Fibroblast of skin of right biceps (primary cell): ENCODE measurements at places on chromosomes 1 and 21.

DNA sequence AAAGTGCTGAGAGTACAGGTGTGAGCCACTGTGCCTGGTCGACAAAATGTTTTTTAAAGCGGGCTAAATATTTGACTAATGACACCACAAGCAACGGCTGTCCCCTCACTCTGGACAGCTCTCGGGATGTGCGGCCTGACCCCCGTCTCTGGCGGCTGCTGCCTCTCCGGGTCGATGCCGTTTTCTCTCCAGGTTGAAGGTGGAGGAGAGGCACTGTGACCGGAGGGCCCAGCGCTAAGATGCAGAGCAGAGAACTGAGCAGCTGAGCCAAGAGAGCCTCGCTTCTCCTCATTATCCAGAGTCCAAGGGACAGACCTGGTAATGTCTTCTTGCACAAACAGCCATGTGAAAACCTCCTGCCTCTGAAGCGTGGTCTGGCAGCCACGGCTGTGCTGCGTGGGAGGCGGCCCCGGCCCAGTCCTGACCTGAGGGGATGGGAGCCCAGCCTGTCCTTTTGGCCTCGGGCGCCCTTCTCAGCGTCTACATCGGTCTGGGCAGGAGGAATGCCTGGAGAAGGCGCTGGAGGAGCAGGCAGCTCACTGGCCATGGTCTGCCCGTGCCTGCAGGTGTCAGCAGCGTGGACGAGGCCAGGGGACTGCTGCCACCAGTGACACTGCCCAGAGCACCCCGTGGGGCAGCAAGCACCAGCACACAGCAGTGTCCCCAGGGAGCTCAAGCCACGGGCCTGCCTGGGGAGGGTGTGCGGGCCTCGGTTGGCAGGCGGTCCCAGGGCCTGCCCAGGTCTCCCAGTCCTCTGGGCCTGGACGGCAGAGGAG, 10.3 kb downstream of the MORN1 start:
- no peak for DNase-seq

GRCh38 chr1:237084341-237085077, 42.5 kb downstream of the RYR2 start:
- no peak for DNase-seq

GRCh38 chr1:224524679-224525078, 90.1 kb upstream of the WDR26 start:
- peak; percentile 87 for DNase-seq

DNA sequence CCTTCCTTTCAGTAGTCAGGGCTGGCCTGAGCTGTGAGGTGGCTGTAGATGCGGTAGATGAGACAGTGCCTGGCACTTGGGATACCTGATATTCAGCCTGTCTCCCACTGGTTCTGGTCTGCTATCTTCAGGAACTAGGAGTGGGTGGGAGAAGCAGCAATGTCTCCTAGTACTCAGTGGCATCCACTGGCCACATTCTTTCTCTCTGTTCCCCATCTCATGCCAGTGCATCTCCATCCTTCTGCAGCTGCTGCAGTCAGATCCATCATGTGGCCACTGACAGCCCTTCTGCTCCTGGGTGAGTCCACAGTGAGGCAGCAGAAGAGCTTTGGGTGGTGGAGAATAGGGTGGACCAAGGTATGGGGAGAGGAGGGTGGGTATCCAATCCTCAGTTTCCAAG, 1.1 kb downstream of the FCRLB start:
- no peak for DNase-seq

GRCh38 chr1:150925080-150925479, 1.1 kb upstream of the SETDB1 start:
- DNase-seq = no peak

- DNase-seq = peak; percentile 71
Measured at GRCh38 chr21:45333583-45334121, 46.0 kb upstream of the POFUT2 start.

- DNase-seq = peak; percentile 16
Measured at GRCh38 chr1:107963601-107964335, 1.2 kb downstream of the VAV3 start.

DNA sequence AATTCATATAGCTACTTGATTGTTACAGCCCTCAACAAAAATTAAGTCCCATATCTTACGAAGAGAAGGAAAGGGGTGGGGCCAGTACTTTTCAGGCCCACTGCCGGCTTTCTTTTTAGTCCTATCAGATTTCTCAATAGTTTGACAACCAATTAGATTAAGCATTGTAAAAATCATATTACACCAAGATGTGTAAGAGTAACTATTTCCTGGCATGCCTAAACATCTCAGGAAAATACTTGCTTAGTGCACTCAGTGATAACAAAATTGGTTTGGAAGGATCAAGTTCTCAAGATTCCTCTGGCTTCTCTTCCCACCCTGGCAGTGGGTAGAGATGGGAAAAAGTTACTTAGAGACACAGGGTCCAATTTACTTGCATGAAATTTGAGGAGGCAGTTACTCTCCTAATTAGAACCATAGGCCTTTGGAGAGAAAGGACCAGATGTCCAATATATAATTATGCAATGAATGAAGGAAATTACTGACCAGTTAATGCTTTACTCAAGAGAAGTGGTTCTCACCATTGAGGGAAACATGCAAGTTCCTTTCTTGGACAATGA, 30.1 kb downstream of the STPG1 start:
- no peak for DNase-seq

- DNase-seq = peak; percentile 82
Measured at GRCh38 chr1:33384040-33384812, 46.7 kb downstream of the PHC2 start.

DNA sequence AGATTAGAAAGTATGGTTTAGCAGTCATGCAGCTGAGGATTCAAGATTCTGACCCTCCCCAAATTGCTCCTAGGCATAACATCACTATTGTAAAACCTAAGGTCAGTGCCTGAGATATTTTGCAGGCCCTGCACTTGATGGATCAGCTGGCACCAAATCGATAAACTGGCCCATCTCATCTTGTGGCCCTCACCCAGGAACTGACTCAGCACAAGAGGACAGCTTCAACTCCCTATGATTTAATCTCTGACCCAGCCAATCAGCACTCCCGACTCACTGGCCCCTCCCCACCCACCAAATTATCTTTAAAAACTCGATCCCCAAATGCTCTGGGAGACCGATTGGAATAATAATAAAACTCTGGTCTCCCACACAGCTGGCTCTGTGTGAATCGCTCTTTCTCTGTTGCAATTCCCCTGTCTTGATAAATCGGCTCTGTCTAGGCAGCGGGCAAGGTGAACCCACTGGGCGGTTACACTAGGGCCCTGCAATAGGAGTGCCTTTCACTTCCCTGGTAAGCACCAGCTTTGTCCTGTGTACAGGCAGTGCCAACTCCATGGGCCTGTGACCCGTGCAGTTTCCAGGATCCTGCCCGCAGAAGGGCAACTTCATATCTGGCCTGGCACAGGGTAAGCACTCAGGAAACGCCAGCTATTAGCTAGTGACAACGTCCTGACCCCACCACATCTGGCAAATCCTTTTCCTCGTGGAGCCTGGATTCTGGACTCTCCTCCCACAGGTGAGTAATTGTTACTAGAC, 28.7 kb upstream of the SLC2A5 start:
- DNase-seq = peak; percentile 8

- no peak for DNase-seq
Measured at GRCh38 chr1:26289158-26290059, 9.5 kb downstream of the SH3BGRL3 start.

GRCh38 chr1:247855911-247856310, 1.1 kb upstream of the TRIM58 start:
- DNase-seq = no peak

GRCh38 chr1:34778381-34778780, 2.6 kb upstream of the GJB3 start:
- DNase-seq = no peak

DNA sequence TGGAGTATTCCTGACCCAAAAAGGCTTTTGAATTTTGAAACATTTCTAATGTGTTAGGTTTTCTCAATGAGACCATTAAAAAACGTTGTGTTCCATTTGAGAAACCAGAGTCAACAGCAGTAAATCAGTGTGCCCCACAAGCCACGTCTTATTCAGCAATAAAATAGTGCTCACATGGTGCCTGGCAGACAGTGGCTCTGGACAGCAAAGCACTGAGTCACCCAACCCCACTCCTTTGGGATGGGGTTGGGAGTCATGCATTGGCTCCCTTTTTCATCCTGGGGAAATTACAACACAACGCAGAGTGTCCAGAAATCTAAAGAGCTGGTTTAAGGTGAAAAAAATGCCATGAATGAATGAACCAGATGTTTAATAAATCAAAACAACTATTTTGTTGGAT, 46.5 kb downstream of the KCNJ15 start:
- peak; percentile 93 for DNase-seq

DNA sequence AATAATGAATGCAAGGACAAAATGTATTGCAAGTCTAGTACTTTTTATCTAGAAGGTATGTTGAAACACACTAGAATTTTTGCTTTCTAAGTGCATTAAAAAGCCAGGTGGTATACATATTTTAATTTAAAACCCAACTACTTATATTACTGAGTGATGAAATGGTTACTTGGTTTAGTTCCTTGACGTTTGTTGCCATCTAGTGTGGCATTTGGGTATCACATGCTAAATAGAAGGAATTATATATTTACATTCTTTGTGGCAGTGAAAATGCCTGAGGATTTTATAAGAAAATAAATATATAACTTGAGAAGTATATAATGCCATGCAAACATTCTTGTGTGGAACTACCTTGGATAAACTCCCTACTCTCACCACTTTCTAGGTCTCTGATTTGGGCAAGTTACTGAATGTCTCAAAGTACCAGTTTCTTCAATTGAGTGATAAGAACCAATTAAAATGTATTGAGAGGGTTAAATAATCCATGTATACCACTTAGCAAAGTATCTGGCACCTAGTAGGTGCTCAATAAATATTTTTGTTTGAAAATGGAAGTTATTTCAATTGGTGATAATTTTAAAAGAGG, 69.6 kb downstream of the SDCCAG8 start:
- DNase-seq = peak; percentile 74

DNA sequence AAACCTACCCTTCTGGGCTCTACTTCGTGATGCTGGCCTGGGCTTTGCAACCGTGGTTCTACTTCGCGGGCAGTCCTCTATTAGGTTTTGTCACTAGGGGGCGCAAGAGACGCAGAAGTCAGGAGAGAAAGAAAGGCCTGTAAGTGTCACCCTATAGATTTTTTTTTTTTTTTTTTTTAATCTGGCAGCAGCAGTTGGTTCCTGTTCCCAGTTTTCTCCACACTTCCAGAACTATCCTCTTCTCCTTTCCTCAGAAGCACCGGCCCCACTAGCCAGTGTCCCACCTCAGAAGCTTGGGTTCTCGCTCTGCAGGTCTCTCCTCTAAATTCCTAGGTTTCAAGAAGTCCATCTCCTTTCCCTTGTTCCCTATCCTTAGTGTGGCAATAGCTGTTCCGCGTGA, 9.1 kb upstream of the LCE2D start:
- DNase-seq = peak; percentile 37

DNA sequence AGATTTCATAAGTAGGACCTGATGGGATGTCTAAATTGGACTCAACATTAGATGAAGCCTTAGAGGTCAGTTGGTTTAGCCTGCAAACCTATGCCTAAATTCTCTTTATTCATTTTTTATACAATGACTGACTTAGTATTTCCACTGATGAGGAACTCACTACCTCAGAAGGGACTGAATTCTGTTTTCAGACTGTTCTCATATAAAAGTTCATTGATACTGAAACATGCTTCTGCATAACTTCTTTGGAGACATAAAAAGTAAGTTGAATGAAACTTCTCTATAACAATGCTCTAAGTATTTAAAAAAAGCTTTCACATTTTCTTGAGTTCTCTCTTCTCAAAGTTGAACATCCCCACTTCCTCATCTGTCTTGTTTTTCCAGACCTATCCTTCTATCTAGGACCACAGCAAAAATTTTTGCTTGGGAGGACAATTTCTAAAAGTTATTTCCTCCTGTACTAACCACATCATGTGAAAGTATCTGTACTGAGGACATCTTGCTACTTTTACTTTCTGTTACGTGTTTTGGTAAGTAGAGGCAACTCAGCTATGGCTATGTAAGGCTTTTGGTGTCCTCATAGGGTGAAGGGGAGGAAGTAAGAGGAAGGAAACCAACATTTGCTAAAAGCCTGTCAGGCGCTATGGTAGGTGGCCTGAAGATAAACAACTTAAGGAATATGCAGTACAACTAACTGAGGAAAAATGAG, 64.1 kb downstream of the USP24 start:
- DNase-seq = no peak

DNA sequence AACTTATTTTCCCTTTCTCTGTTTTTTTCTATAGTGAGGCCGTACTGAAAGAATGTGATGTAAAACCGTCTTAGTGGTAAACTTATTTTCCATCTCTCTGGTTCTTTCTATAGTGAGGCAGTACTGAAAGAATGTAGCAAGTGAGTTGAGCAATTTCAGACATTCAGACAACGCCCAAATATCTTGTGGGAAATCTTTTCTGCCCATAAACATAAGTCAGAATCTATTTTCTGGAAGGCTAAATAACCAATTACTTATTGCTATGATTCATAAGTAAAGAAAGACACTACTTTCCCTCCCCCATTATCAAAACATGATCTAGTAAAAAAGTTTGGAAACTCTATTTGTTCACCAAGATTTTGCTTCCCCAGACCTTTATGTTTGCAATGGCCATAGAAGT, 18.8 kb upstream of the SCCPDH start:
- DNase-seq = peak; percentile 96

- DNase-seq = peak; percentile 95
Measured at GRCh38 chr1:162973381-162973795, 95.8 kb upstream of the RGS4 start.

DNA sequence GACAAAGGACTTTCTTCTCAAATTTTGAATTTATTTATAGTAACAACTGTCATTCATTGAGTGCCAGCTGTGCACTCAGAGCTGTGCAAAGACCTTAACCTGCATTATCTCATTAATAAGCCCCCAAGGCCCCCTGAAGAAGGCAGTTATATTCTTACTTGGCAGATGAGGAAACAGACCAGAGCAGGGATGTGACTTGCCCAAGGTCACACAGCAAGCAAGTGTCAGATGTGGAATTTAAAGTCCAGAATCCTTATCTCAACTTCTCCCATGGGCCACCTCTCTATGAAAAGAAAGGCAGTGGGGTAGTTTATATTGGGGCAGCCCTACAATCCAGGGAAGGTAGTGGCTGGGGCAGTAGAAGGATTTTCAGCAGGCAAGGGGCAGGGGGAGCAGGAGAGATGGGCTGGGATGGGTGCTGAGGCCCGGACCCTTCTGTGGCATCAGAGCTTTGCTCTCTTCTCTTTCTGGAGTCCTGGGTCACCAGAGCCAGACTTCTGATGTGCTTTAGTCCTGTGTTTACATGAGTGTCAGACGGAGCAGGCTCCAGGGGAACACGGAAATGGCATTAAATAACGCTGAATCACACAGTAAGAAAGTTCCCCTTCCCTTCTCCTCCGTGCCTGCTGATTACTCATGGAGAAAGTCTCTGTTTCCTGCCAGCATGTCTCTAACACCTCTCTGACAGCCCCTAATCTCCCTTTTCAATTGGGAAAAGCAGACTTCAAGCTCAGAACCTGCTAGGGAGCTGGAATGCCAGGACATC, 39.5 kb downstream of the EPHB2 start:
- peak; percentile 97 for DNase-seq

- peak; percentile 15 for DNase-seq
Measured at GRCh38 chr1:40462956-40463590, 12.8 kb downstream of the ZFP69B start.

GRCh38 chr1:116502671-116503314, 68.0 kb downstream of the CD58 start:
- no peak for DNase-seq
